IMR-90 (cell line): ENCODE measurements at places on chromosomes 2 and 18.

DNA sequence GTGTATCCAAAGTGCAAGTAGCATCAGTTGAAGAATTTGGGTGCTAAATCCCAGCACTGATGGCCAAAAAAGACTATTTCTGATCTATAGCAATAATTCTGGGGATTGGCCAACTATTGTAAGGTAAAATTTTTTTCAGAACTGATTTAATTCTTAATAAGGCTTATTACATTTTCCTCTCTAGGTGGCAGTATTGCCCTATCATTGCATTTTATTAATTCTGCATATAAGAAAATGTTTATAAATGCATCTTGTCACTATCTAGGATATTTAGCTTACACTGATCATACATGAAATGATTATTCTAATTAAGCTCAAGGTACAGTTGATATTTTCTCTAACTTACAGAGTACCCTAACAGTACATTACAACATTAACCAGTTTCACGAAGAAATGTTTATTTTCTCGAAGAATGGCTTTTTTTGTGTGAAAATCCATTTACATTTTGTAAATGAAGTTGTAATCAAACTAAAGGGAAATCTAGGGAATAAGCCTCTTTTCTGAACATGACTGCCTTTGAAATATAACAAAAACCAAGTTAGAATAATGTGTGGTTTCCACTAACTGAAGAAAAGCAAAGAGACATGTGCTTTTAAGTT lies 11.0 kb downstream of the TTN start:
- DNase-seq = peak; percentile 50

GRCh38 chr2:199734651-199735050 lies 116.3 kb downstream of the FTCDNL1 start:
- no peak for DNase-seq

- no peak for DNase-seq
These were observed 190.8 kb upstream of the NDUFV2 start for GRCh38 chr18:8911408-8912340.

DNA sequence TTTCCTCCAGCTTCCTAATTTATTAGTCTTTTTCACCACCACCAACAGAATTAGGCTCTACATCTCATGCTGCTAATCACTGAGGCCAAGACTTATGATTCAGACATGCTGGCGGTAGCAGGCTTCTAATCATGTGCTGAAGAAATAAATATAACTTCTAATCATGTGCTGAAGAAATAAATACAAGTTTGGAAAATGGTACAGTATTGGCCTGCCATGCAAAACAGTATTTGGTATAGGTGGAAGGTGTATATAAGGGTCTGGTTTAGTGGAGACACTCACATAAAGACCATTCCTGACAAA lies 240.7 kb downstream of the TGIF1 start:
- DNase-seq = peak; percentile 46

GRCh38 chr2:18440141-18440661 lies 120.3 kb downstream of the RDH14 start:
- peak; percentile 87 for DNase-seq
